Fibroblast of lung (primary cell): ENCODE measurements at places on chromosomes 3 and 15. TPM values are rescaled to one million over a fixed set of nuclear protein-coding genes. Genes with fewer than 3 reads are reported as not detected.

Gene CPN2
- not detected in 2 replicates for total RNA-seq

Gene FAM81A
- 0.26 and 0.33 TPM in 2 replicates for total RNA-seq

Gene SI
- not detected in 2 replicates for total RNA-seq

Gene LRRC2
- total RNA-seq = 0.77 and 3.8 TPM in 2 replicates

Gene ROPN1B
- total RNA-seq = not detected in 2 replicates

Gene CYP1A2
- total RNA-seq = not detected in 2 replicates

Gene ARL6
- total RNA-seq = 6.1 and 10.0 TPM in 2 replicates

Gene CPNE9
- total RNA-seq = under 0.01 TPM in 1 of 2 replicates, not detected in the other

Gene ANKRD63
- not detected in 2 replicates for total RNA-seq

Gene MRAS
- total RNA-seq = 48.0 and 73.0 TPM in 2 replicates

Gene PPM1M
- 37.8 and 38.8 TPM in 2 replicates for total RNA-seq

Gene CHDH
- 0.77 and 0.83 TPM in 2 replicates for total RNA-seq

Gene ACTL6A
- total RNA-seq = 41.9 and 48.6 TPM in 2 replicates

Gene KLF15
- 4.1 and 6.4 TPM in 2 replicates for total RNA-seq

Gene TM4SF18
- total RNA-seq = not detected in 2 replicates

Gene AQP9
- total RNA-seq = not detected in 2 replicates

Gene MPI
- 33.1 and 50.7 TPM in 2 replicates for total RNA-seq

Gene CTXN2
- not detected in 2 replicates for total RNA-seq

Gene CCDC9B
- total RNA-seq = 14.4 and 38.0 TPM in 2 replicates
